A172 (cell line): ENCODE measurements at places on chromosomes 5 and 9. TPM values are rescaled to one million over a fixed set of nuclear protein-coding genes. Genes with fewer than 3 reads are reported as not detected.

OLFM1 gene
- 41.2 and 65.4 TPM in 2 replicates for total RNA-seq

C5orf34 gene
- 13.0 and 18.8 TPM in 2 replicates for total RNA-seq

GDF9 gene
- 0.36 and 2.4 TPM in 2 replicates for total RNA-seq

RBM22 gene
- 36.4 and 45.8 TPM in 2 replicates for total RNA-seq

HTR1A gene
- not detected in 2 replicates for total RNA-seq

NACC2 gene
- 34.2 and 41.6 TPM in 2 replicates for total RNA-seq

PCDHGB7 gene
- total RNA-seq: 14.6 and 15.0 TPM in 2 replicates

PCDH1 gene
- 7.2 and 7.4 TPM in 2 replicates for total RNA-seq

GABRB2 gene
- not detected in 2 replicates for total RNA-seq

SETD9 gene
- 16.4 and 34.4 TPM in 2 replicates for total RNA-seq

GAS1 gene
- 1.3 and 1.7 TPM in 2 replicates for total RNA-seq

OTP gene
- total RNA-seq: not detected in 2 replicates
